ENCODE measurements at places on chromosomes 1 and 21. TPM values are rescaled to one million over a fixed set of nuclear protein-coding genes. Genes with fewer than 3 reads are reported as not detected.
A peak's percentile ranks its signal among the peaks of the same experiment; 100 is the strongest.

Gene ECE1
- total RNA-seq, result 107 TPM

Gene FOXE3
- total RNA-seq, result not detected

Gene CNR2
- 0.07 TPM for total RNA-seq

Gene PLA2G2D
- not detected for total RNA-seq

Gene DDR2
- 0.02 TPM for total RNA-seq

Gene TNFSF4
- 2.9 TPM for total RNA-seq

Gene PCAT6
- not detected for total RNA-seq

Gene PRAMEF12
- total RNA-seq, result not detected

Gene CR1L
- total RNA-seq, result not detected

Gene CNKSR1
- 6.4 TPM for total RNA-seq

Gene PGD
- total RNA-seq, result 65.0 TPM

Gene LMX1A
- not detected for total RNA-seq

- no peak overlapping the region for H3K27ac ChIP-seq
- H3K4me3 ChIP-seq, result no peak overlapping the region
- no peak for DNase-seq
- no peaks in the 10 kb centered on the region for H3K4me1 ChIP-seq
- no peaks in the 10 kb centered on the region for H3K36me3 ChIP-seq
These were observed 211.0 kb upstream of the POGK start for GRCh38 chr1:166628259-166628658.

DNA sequence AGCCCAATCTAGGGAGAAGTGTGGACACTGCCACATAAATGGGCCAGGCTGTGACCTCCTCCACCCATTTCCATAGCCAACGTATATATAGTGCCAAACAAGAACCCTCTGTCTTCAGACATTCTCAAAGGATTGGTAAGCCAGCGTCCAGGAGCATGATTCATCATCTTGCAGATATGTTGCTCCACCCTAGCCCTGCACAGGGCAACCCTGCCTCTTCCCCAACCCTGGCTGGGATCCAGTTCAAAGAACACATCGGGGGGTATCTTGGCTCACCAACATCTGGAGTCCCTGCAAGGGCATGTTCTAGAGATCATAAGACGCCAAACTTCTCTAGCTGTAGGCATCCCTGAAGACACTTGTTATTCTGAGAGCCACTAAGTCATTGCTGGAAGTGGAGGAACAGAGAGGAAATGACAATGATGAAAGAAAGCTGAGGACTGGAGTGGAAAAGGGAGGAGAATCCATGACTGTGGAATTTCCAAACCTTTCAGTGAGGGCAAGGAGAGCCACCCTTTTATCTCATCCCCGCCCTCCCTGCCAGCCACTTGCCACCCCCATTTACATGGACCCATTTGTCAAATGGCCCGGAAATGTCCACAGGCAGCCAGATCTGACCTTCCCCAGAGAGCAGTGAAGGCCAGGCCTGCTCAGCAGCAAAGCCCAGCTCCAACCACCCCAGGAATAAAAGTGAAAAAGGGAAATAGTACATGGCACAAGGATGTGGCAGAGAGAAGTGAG, 144.1 kb upstream of the CTTNBP2NL start:
- H3K27ac ChIP-seq, result no peak overlapping the region
- H3K4me1 ChIP-seq, result no peaks in the 10 kb centered on the region
- no peaks in the 10 kb centered on the region for H3K36me3 ChIP-seq
- H3K4me3 ChIP-seq, result no peak overlapping the region
- peaks cover 13% of the 10 kb centered on the region for H3K27me3 ChIP-seq

DNA sequence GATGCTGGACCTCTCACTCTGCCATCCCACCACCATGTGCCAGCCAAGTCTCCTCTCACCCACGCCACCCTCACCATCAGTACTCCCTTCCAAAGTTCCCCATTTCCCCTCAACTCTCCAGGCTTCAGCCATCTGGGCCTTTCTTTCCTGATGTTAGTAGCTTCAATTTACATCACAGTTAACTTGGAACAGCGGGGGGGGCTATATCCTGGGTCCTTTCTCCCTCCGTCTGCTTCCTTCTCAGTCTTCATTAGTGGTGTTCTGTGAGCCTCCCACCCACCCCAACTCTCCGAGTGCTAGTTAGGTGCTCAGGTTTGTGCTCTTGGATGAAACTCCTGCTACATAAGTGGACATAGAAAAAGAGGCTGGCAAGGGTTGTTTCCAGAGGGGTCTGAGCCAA, 31.9 kb downstream of the KCNC4 start:
- no peak overlapping the region for H3K4me3 ChIP-seq
- DNase-seq, result no peak
- H3K27ac ChIP-seq, result no peak overlapping the region
- H3K36me3 ChIP-seq, result no peaks in the 10 kb centered on the region
- H3K4me1 ChIP-seq, result peaks cover 5% of the 10 kb centered on the region

GRCh38 chr21:37668462-37669239, 247.6 kb downstream of the KCNJ6 start:
- no peak overlapping the region for H3K27ac ChIP-seq
- no peaks in the 10 kb centered on the region for H3K4me1 ChIP-seq
- no peak for DNase-seq
- peaks cover 5% of the 10 kb centered on the region for H3K27me3 ChIP-seq
- H3K36me3 ChIP-seq, result no peaks in the 10 kb centered on the region

DNA sequence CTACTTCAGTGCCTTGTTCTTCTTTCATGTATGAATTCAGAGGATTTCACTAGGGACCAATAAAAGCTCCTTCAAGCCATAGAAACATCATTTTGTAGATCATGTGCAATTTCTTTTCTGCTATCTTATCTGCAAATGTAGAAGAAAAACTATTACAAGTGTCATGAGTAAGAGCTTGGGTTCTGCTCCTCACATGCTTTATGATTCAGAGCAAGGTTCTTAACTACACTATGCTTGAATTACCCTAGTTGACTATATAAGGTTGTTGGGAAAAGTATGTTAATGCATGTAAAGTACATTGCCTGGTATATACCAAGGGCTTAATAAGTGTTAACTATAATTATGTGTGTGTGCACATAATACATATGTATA, 91.4 kb upstream of the S1PR1 start:
- no peaks in the 10 kb centered on the region for H3K27me3 ChIP-seq
- H3K4me3 ChIP-seq, result no peak overlapping the region
- peaks cover 9% of the 10 kb centered on the region for H3K36me3 ChIP-seq
- H3K4me1 ChIP-seq, result peaks cover 18% of the 10 kb centered on the region

DNA sequence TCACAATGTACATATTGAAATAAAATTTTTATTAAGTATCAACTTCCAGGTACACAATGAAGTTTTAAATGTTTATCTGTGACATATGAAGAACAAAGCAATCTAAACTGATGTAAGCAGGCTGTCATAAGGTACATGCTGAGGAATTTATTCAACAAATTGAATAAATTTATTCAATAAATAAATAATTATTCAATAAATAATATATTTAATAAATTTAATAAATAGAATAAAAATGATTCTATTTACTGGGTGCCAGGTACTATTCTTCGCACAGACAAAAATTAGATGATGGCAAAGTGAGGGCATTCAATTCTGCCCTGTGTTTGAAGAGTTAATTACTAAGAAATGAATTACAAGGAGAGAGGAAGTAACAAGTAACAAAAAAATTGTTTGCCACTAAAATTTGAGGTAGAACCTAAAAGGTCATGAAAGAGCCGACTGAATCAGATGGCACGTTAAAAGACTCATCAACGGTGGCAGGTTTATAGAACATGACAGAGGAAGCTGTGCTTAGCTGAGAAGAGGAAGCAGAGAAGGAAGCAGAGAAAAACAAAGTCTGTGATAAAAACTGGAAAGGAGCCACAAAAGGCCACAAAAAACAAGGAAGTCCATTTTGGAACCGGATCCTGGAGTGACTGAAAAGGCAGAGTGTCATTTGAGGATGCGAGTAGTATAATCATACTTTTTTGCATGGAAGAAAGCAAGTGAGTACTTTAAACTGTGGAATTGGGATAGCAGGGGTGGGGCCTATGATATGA, 2.2 kb upstream of the USP24 start:
- peaks cover 43% of the 10 kb centered on the region for H3K4me1 ChIP-seq
- DNase-seq, result peak; percentile 29
- no peaks in the 10 kb centered on the region for H3K27me3 ChIP-seq

- no peak overlapping the region for H3K27ac ChIP-seq
- H3K27me3 ChIP-seq, result no peaks in the 10 kb centered on the region
- no peak overlapping the region for H3K4me3 ChIP-seq
- H3K36me3 ChIP-seq, result peaks cover 45% of the 10 kb centered on the region
These were observed 33.6 kb downstream of the SOAT1 start for GRCh38 chr1:179327196-179327595.

DNA sequence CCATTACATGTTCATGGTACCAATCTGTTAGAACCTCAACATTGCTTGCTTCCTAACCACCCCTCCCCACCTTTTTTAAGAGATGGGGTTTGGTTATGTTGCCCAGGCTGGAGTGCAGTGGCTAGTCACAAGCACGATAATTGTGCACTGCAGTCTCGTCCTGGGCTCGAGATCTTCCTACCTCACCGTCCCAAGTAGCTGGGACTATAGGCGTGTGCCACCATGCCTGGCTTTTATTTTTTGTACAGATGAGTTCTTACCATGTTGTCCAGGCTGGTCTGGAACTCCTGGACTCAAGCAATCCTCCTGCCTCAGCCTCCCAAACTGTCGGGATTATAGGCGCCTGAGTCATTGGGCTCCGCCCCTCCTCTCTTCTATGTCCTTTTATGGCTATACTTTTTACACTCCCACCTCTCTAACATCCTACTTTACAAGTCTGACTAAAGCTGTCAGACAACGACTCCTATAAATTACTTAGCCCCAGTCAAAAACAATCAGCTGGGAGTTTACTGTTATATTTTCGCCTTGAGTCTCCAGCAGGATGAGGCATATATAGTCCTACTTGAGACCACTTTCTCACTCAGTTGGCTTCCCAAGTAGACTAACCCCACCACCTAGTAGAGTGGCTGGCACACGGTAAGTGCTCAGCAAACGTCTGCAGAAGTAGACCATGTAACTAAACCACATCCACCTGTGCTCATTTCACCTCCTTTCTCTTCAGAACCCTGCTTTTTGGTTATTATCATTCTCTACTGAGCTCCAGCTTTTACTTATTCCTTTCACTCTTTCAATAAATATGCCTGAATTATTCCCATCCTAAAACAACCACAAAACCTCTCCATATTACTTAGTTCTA, 13.8 kb downstream of the ENSA start:
- no peaks in the 10 kb centered on the region for H3K27me3 ChIP-seq
- DNase-seq, result no peak
- H3K27ac ChIP-seq, result peak overlapping the region; percentile 79

- H3K36me3 ChIP-seq, result no peaks in the 10 kb centered on the region
- H3K4me1 ChIP-seq, result no peaks in the 10 kb centered on the region
- H3K27ac ChIP-seq, result no peak overlapping the region
These were observed 11.2 kb downstream of the C4BPA start for GRCh38 chr1:207115269-207115668.

DNA sequence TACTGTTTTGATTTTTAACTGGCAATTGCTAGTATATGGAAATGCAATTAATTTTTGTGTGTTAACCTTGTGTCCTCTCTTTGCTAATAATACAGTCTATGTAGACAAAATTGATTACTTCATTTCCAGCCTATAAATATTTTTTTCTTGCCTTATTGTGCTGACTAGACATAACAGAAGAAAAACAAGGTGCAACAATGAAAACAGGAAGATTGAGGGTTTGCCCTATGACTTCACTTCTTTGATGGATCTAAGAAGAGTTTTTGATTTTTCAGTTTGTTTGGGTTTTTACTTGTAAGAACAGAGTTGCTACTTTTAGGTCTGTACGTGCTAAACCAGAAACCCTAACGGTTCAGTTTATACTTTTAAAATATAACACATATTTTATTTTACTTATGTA, 8.5 kb upstream of the CNIH4 start:
- DNase-seq, result no peak
- H3K36me3 ChIP-seq, result peaks cover 14% of the 10 kb centered on the region
- H3K4me3 ChIP-seq, result no peak overlapping the region
- peaks cover 15% of the 10 kb centered on the region for H3K4me1 ChIP-seq
- no peaks in the 10 kb centered on the region for H3K27me3 ChIP-seq
- no peak overlapping the region for H3K27ac ChIP-seq

DNA sequence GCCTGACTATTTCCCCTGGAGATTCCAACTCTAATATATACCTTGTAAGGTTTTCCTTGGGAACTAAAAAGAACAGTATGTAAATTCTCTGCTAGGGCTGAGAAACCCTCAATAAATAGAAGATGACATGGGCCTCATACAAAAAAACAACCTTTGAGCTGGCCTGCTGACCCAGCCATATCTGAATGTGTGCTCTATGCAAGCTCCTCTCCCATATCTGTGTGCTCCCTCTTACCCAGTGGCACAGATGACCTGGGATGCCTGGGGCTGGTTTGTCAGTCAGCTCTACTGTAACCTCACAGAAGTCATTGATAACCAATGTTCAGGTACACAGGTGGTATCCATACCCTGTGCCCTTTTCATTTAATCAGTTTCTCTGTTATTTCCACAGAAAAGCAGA, 329.2 kb downstream of the SEC16B start:
- no peaks in the 10 kb centered on the region for H3K27me3 ChIP-seq
- H3K36me3 ChIP-seq, result no peaks in the 10 kb centered on the region
- no peak for DNase-seq
- H3K4me1 ChIP-seq, result no peaks in the 10 kb centered on the region

DNA sequence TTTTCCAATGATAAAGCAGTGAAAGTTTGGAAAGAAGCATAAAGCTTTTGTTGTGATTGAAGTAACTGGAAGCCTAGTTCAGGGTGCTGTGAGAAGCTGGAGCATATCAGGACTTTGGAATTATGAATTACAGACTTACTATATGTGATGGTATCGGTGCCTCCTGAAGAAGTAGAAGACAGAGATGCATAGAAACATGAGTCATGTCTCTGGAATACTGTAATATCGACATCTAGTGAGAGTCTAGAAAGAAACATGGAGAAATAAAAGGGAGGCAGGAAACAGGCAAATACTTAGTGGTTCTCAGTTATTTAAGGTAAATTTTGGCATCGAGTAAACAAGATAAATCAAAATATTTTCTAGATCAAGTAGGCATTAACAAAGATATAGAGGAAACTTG, 103.0 kb downstream of the CAMTA1 start:
- H3K27ac ChIP-seq, result no peak overlapping the region
- DNase-seq, result no peak
- H3K4me1 ChIP-seq, result peaks cover 4% of the 10 kb centered on the region
- H3K27me3 ChIP-seq, result no peaks in the 10 kb centered on the region

DNA sequence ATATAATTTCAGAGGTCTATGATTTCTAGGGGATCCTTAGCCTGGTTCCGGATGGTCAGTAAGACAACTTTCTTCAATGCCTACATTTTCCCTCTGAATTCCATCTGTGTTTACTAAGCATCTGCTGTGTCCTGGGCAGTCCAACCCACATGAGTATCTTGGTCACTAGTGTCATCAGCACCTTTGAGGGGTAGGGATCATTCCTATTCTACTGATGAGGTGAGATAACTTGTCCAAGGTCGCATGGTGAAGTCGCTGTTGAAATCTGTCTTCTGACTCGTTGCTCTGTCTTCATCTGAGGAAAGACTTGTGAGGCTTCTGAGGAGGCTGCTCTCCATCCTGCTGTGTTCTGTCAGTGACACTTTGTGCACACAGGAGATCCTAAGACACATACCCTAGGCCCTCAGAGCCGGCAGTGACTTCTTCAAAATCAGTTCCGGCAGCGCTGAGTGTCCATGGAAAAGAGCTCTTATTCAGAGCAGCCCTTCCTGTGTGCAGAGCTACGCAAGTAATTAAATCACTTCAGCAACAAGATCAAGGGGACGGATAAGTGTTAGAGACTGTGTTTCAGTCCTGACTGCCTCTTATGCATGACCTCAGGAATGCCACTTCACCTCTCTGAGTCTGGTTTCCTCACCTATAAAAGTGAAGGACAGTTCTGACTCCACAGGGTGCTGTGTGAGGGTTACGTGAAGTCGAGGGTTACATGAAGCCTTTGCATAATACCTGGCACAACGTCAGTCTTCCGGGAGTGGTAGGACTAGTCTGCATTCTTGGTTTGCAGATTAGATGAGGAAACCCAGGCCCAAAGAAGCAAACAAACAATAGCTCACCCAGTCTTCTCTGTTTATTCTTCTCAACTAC, 28.4 kb downstream of the AK2 start:
- no peaks in the 10 kb centered on the region for H3K27me3 ChIP-seq
- no peak for DNase-seq
- no peak overlapping the region for H3K27ac ChIP-seq
- H3K4me3 ChIP-seq, result no peak overlapping the region
- peaks cover 2% of the 10 kb centered on the region for H3K4me1 ChIP-seq

Data from activated CD4-positive, alpha-beta T cell treated with anti-CD3 and anti-CD28 coated beads, Interleukin-2, amount 10 ng/mL, durations not matched to agents 7 days and 5 days (primary cell).